Naive thymus-derived CD4-positive, alpha-beta T cell (primary cell): ENCODE measurements at places on chromosomes 12 and 14. TPM values are rescaled to one million over a fixed set of nuclear protein-coding genes. Genes with fewer than 3 reads are reported as not detected.

DNA sequence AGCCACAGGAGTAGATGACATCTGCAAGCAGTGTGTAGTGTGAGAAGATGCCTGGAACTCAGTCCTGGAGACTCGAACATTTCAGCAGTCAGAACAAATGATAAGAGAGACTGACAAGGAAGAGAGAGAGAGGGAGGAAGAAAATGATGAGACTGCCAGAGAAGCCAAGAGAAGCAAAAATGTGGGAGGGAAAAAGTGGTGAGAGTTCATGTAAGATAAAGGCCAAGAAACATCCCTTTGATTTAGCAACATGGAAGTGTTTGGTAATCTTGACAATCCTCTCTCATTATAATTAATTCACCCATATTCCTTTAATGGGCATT, 42.6 kb downstream of the LIMA1 start:
- H3K4me1 ChIP-seq: no peaks in the 10 kb centered on the region
- no peaks in the 10 kb centered on the region for H3K27me3 ChIP-seq
- no peak overlapping the region for H3K4me3 ChIP-seq
- no peak for DNase-seq
- H3K36me3 ChIP-seq: no peaks in the 10 kb centered on the region
- no peak overlapping the region for H3K27ac ChIP-seq

The PTPN21 gene
- not detected for polyA plus RNA-seq

DNA sequence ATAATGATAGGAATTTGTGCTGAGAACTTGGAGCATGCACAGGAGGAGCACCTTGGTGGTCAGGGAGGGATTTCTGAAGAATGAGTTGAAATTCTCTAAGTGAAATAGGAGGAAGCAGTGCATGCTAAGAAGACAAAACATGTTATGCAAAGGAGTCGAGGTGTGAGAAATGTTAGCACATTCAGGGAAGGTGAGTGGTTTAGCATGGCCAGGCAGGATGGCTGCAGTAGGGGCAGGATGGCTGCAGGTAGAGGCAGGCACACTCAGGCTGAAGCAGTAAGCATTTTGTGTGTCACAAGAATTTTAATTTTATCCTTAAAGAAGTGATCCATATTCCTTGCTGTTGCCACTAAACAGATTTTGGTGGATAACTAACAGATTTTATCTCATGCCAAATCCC, 46.3 kb downstream of the CATSPERB start:
- H3K4me3 ChIP-seq: no peak overlapping the region
- no peak overlapping the region for H3K27ac ChIP-seq
- H3K36me3 ChIP-seq: no peaks in the 10 kb centered on the region

- H3K4me1 ChIP-seq: no peaks in the 10 kb centered on the region
- H3K36me3 ChIP-seq: no peaks in the 10 kb centered on the region
- H3K27me3 ChIP-seq: no peaks in the 10 kb centered on the region
These were observed 64.7 kb upstream of the ZFP36L1 start for GRCh38 chr14:68857516-68858070.

DNA sequence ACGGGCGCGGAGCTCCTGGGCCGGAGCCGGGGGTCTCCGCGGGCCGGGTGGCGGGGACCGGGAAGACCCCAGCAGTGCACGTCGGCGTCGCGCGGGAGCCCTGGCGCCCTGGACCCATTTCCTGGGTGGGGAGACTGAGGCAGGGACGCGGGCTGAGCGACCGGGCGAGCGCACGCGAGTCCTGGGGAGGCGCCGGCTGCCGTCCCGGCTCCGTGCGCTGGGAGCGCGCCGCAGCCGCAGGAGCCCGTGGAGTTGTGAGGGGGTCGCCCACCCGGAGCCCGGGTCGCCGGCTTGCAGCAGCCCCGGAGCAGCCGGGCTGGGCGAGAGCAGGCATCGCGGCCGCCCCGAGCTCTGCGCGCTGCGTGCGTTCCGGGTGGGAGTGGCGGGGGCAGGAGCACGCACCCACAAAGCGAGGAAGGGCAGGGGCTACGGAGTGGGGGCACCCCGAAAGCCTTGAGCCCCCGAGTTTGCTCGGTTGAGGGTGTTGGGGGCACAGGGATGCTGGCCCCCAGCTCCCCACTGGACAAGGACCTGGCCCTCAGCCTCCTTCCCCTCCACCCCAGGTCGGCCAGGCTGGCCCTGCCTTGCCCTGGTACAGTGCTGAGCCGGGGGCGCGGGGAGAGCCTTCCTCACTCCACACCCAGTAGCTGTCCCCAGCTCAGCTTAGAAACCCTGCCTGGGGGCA, 620 bp downstream of the MMP17 start:
- peak overlapping the region; percentile 17 for H3K4me3 ChIP-seq
- H3K36me3 ChIP-seq: no peaks in the 10 kb centered on the region
- no peaks in the 10 kb centered on the region for H3K27me3 ChIP-seq
- peaks cover 19% of the 10 kb centered on the region for H3K4me1 ChIP-seq
- H3K27ac ChIP-seq: no peak overlapping the region

DNA sequence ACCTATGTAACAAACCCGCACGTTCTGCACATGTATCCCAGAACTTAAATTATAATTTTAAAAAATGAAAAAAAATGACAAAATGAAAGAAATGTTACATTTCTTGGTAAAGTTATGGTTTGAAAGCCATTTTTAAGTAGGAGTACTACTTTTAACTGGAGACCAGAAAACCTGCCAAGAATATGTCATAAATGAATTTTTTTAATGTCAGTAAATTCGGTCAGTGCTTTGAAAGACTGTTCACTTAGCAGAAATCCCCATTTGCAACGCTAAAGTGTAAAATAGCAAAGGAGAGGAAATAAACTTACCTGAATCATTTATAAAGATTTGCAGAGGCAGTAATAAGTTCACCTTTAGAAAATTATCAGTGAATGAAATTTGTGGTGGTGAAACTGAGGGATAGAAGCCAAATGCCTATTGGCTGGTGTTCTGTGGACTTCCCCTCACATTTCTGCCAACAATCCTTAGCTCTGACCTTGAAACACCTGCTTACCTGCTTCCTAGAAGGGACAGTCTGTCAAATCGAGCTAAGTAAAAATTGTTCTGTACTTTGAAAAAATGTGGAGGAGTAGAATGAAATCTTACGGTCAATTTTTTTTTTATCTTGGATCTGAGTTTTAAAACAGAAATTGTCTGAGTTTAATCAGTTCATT, 714.2 kb downstream of the SLC6A15 start:
- H3K27ac ChIP-seq: no peak overlapping the region
- H3K4me3 ChIP-seq: no peak overlapping the region
- H3K27me3 ChIP-seq: no peaks in the 10 kb centered on the region
- no peaks in the 10 kb centered on the region for H3K4me1 ChIP-seq
- DNase-seq: no peak
- H3K36me3 ChIP-seq: no peaks in the 10 kb centered on the region

DNA sequence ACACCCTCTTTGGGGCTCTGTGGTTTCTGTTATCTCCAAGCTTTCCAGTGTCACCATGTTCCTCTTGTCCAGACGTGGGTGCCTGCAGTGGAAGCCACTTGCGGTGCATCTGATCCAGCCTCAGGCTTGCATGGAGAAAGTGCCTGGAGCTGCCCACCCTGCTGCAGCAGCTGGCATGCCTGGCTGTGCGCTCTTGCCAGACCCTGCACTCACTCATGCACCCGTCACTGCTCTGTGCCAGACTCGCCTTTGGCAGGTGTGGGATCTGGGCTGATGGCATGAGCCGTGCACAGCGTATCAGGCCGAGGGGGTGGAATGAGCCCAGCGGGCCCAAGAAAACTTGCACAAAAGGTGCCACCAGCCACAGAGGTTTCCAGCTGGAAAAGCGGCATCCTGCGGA, 105.1 kb downstream of the MNAT1 start:
- no peak for DNase-seq
- H3K27ac ChIP-seq: no peak overlapping the region
- H3K4me1 ChIP-seq: no peaks in the 10 kb centered on the region
- no peak overlapping the region for H3K4me3 ChIP-seq
- H3K36me3 ChIP-seq: peaks cover 3% of the 10 kb centered on the region

GRCh38 chr14:22231018-22231417, 358.0 kb downstream of the DAD1 start:
- no peaks in the 10 kb centered on the region for H3K36me3 ChIP-seq
- no peaks in the 10 kb centered on the region for H3K4me1 ChIP-seq
- H3K4me3 ChIP-seq: no peak overlapping the region
- no peaks in the 10 kb centered on the region for H3K27me3 ChIP-seq
- peak; percentile 8 for DNase-seq

DNA sequence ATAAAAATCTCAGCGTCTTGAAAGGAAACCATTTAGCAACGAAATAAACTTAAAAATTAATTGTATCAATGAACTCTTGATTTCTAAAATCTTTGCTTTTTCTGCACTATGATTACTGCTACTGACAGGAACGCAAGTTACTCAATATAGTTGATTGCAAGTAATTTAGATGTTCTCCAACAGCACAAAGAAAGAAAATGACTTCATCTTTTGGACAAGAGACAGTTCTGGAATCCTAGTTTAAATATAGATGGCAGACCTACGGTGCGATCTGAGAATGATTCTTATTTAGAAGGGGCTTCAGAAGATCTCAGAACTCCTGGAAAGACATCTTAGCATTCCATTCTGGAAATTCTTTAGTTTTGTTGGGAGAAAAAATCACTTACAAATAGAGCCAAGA, 1.4 kb upstream of the SUDS3 start:
- peaks cover 15% of the 10 kb centered on the region for H3K36me3 ChIP-seq
- peaks cover 30% of the 10 kb centered on the region for H3K4me1 ChIP-seq
- H3K27ac ChIP-seq: no peak overlapping the region
- no peak for DNase-seq

The HOXC4 gene
- polyA plus RNA-seq: not detected

- peaks cover 5% of the 10 kb centered on the region for H3K36me3 ChIP-seq
- DNase-seq: no peak
- no peaks in the 10 kb centered on the region for H3K27me3 ChIP-seq
- H3K4me1 ChIP-seq: peaks cover 12% of the 10 kb centered on the region
These were observed 15.2 kb downstream of the SCNN1A start for GRCh38 chr12:6360080-6360571.
